Small intestine (tissue), 16 donors: ENCODE measurements at places on chromosomes 6 and 20.

DNA sequence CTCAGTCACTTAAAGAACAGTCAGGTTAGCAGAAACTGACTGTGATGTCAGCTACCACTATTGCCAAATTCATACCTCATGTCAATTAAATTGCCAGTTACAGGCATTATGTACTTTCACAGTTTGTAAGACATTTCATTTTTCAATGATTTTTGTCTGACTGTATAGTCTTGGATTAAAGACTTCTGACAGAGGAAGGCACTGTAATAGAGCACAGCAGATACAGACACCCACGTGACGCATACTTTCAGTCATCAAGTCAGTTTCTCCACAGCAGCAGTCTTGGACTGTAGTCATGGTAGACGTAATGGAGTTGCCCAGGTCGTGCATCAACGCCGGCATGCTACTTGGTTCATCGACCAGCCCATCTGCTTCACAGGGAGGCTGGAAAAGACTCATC, 29.5 kb upstream of the ELOVL5 start:
- DNase-seq, result no peak
- no peak overlapping the region for H3K4me3 ChIP-seq
- no peaks in the 10 kb centered on the region for H3K4me1 ChIP-seq
- H3K27ac ChIP-seq, result no peak overlapping the region
- H3K36me3 ChIP-seq, result no peaks in the 10 kb centered on the region

DNA sequence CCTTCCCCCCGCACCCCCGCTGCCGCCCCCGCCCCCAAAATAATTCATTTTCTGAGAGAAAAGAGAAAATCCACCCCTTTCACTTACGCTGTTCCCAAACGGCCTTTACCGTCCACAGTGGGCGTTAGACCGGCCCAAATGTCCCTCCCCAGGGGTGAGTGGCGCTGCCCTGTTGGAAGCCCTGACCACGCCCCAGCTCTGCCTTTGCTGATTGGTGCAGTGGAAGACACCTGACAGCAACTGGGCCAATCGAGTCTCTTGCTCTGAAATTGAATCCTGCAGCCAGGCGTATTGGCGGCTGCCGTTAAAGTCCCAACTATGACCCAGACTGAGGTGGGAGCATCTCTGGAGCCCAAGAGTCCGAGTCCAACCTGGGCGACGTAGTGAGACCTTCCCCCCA, 15.7 kb downstream of the ZFP64 start:
- no peaks in the 10 kb centered on the region for H3K36me3 ChIP-seq
- H3K4me1 ChIP-seq, result no peaks in the 10 kb centered on the region
- no peak overlapping the region for H3K4me3 ChIP-seq
- H3K27ac ChIP-seq, result no peak overlapping the region
- H3K27me3 ChIP-seq, result no peaks in the 10 kb centered on the region

GRCh38 chr6:137399881-137400443, 94.2 kb downstream of the OLIG3 start:
- no peak overlapping the region for H3K4me3 ChIP-seq
- H3K27me3 ChIP-seq, result no peaks in the 10 kb centered on the region
- H3K36me3 ChIP-seq, result no peaks in the 10 kb centered on the region
- no peak for DNase-seq

DNA sequence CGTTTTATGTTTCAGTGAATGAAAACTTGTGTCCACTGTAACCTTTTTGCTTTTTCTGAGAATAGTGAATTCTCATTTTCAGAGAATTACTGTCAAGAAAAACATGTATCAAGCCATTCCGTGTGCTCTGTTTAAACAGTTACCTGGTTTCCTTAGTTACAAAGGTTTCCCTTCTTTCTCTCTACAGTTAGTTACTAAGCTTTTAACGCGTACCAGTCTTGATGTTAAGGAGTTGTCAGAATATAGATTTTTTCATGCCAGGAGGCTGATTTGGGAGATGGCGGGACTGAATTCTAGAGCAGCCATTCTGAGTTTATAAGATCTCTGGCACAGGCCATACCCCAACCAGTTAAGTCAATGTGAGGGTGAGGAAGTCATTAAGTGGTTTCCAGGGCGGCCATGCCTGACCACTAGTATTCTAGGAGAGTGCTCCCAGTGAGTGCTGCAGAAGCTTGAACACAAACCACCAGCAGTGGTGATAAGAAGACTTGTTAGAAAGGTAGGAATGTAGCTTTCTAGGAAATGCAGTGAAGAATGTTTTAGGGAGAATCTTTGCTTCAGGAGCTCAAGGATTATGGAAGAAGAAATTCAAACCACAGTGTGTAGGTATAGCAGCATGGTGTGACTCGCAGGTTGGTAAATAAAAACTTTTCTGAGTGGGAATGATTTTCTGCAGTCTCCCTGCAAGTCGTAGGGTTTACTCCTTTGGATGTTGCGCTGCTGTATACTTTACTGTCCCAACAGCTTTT, 112.9 kb downstream of the JARID2 start:
- H3K4me3 ChIP-seq, result no peak overlapping the region
- no peaks in the 10 kb centered on the region for H3K4me1 ChIP-seq
- no peaks in the 10 kb centered on the region for H3K27me3 ChIP-seq
- H3K27ac ChIP-seq, result no peak overlapping the region

DNA sequence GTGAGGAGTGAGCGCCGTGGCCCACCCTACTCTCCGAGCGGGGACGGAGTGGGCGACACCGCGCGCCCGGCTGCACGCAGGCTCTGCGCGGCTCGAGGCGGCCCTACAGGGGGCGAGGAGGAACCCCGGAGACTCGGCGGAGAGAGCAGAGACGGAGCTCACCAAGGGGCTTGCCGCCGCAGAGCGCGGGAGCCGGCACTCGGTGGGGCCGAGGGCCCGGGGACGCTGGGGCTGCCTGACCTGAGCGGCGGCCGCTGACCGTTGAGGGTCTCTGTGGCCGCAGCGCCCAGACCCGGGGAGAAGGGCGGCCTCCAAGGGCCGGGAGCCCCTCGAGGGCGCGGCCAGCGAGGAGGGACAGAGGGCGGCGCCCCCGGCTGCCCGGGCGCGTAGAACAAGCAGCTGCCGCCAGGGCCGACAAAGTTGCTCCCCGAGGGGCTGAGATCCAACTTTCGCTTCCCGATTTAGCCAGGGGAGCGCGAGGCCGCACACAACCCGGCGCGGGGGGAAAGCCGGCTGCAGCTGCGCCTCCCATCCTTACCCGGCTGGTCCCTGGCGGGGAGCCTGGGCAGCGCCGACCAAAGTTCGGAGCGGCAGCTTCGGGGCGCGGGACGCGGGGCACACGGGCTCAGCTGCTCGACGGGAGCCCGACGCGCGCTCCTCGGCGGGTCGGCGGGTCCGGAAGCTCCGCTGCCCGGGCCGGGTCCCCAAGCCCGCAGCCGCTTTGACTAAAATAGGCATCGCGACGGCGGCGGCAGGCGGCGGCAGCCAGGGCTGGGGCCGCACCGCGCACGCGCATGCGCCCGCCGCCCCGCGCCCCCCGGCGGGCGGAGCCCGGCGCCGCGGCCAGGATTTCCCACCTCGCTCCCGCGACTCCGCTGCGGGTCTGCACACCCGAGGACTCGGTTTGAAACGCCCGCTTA, 43.1 kb downstream of the POPDC3 start:
- no peak overlapping the region for H3K27ac ChIP-seq
- H3K27me3 ChIP-seq, result no peaks in the 10 kb centered on the region
- H3K4me3 ChIP-seq, result peak overlapping the region; percentile 46
- DNase-seq, result peak; percentile 29

DNA sequence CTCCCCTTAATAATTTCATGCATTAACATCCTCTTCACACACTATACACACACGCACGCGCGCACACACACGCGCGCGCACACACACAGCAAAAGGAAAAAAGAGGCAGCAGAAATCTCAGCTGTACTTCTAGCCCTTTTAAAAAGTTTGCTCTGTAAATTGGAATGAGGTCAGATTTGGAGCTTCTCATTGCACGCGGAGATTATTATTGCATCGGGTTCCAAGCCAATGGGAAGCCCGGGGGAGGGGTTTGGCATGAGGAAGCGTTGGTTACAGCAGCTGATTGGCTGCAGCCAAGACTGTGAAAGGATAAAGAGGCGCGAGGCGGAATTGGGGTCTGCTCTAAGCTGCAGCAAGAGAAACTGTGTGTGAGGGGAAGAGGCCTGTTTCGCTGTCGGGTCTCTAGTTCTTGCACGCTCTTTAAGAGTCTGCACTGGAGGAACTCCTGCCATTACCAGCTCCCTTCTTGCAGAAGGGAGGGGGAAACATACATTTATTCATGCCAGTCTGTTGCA, at the start of gene SOX4:
Gene SOX4 (plus strand): TSS at position 340 of the 515 bp plus-strand sequence. CDS start 784 bp downstream, outside the sequence.
- H3K27ac ChIP-seq, result peak within 1 kb of the TSS; percentile 90
- peak; percentile 96 for DNase-seq
- no peaks in the 10 kb centered on the region for H3K27me3 ChIP-seq
- no peaks in the 10 kb centered on the region for H3K4me1 ChIP-seq
- H3K36me3 ChIP-seq, result peaks cover 13% of the 10 kb centered on the region
- peak within 1 kb of the TSS; percentile 85 for H3K4me3 ChIP-seq

DNA sequence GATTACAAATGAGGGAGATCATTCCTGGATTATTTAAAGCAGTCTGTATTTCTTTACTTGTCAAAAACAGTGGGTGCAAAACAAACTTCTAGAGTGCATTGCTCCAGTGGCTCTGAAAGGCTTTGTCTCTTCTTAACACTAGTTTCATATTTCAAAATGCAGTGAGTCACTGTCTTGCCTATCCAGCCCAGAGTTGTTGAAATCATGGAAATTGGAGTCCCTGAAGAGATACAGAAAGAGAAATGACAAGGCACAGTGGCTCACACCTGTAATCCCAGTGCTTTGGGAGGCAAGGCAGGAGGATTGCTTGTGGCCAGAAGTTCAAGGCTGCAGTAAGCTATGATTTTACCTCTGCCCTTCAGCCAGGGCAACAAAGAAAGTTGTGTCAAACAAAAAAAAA, 11.3 kb downstream of the SLC2A12 start:
- no peak overlapping the region for H3K4me3 ChIP-seq
- no peak for DNase-seq
- H3K4me1 ChIP-seq, result no peaks in the 10 kb centered on the region
- no peaks in the 10 kb centered on the region for H3K27me3 ChIP-seq
- H3K27ac ChIP-seq, result no peak overlapping the region

GRCh38 chr6:43936476-43936875, 166.5 kb downstream of the VEGFA start:
- DNase-seq, result no peak
- no peak overlapping the region for H3K27ac ChIP-seq

DNA sequence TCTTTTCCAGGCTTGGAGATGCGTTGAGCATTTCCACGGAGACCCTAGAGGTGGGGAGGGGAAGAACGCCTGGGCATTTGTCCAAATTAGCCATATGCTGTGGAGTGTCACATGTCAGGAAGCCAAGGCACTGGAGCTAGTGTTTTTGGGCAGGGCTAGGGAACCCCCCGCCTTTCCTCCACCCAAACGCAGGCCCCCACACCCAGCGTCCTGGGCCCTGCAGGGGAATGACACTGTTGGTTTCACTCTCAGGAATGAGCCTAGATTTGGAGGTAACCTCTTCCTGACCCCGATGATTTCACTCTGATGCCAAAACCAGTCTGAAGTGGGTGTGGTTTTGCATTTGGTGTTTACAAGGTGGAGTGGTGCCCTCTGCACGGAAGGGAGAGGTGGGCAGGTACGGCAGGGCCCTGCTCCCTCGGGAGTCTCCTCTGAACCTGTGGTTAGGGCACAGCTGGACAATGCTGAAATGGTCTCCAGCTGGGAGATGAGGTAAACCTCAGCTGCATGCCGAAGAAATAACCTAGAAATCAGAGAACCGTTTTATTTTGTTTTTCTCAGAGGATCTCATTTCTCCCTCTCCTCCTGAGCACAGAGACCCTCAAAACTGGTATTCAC, 29.5 kb downstream of the MTHFD1L start:
- H3K27ac ChIP-seq, result no peak overlapping the region
- H3K36me3 ChIP-seq, result no peaks in the 10 kb centered on the region
- H3K4me1 ChIP-seq, result no peaks in the 10 kb centered on the region
- H3K27me3 ChIP-seq, result no peaks in the 10 kb centered on the region
- no peak for DNase-seq
- no peak overlapping the region for H3K4me3 ChIP-seq

DNA sequence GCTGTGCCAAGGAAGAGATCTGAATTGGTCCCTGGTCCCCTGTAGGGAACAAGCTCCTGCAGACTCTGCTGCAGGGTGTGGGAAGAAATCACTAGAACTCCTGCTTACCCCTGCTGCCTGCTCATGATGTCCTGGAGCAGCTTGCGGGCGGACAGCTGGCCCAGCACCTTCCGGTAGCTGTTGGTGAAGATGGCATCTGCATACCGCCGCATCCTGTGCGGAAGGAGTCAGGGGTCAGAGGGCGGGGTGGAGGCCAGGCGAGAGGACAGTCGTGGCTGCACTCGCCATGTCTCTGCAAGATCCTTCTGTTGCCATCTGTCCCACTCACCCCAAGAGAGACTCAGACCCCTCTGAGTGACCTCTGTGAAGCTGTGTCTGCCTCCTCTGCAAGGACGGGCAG, 5.3 kb downstream of the GHRH start:
- H3K27me3 ChIP-seq, result no peaks in the 10 kb centered on the region
- no peak overlapping the region for H3K4me3 ChIP-seq
- DNase-seq, result no peak
- no peaks in the 10 kb centered on the region for H3K4me1 ChIP-seq
- H3K36me3 ChIP-seq, result no peaks in the 10 kb centered on the region

- no peak overlapping the region for H3K4me3 ChIP-seq
- no peak overlapping the region for H3K27ac ChIP-seq
- H3K36me3 ChIP-seq, result no peaks in the 10 kb centered on the region
- no peaks in the 10 kb centered on the region for H3K27me3 ChIP-seq
- peak; percentile 11 for DNase-seq
These were observed 599.4 kb upstream of the CITED2 start for GRCh38 chr6:139973669-139974344.

GRCh38 chr20:48191200-48191599, 405.9 kb upstream of the SULF2 start:
- H3K4me3 ChIP-seq, result no peak overlapping the region
- peaks cover 4% of the 10 kb centered on the region for H3K4me1 ChIP-seq
- no peaks in the 10 kb centered on the region for H3K27me3 ChIP-seq
- no peaks in the 10 kb centered on the region for H3K36me3 ChIP-seq

GRCh38 chr6:98335594-98335993, 498.8 kb upstream of the POU3F2 start:
- no peaks in the 10 kb centered on the region for H3K4me1 ChIP-seq
- H3K36me3 ChIP-seq, result no peaks in the 10 kb centered on the region
- no peak for DNase-seq
- no peak overlapping the region for H3K27ac ChIP-seq
- no peak overlapping the region for H3K4me3 ChIP-seq

GRCh38 chr6:170048615-170049256, 242.1 kb downstream of the DLL1 start:
- H3K27me3 ChIP-seq, result no peaks in the 10 kb centered on the region
- DNase-seq, result no peak
- peaks cover 4% of the 10 kb centered on the region for H3K4me1 ChIP-seq
- no peak overlapping the region for H3K4me3 ChIP-seq
- H3K27ac ChIP-seq, result peak overlapping the region; percentile 87
